Head of caudate nucleus (tissue), 42 donors: ENCODE measurements at places on chromosomes 5 and 9.

DNA sequence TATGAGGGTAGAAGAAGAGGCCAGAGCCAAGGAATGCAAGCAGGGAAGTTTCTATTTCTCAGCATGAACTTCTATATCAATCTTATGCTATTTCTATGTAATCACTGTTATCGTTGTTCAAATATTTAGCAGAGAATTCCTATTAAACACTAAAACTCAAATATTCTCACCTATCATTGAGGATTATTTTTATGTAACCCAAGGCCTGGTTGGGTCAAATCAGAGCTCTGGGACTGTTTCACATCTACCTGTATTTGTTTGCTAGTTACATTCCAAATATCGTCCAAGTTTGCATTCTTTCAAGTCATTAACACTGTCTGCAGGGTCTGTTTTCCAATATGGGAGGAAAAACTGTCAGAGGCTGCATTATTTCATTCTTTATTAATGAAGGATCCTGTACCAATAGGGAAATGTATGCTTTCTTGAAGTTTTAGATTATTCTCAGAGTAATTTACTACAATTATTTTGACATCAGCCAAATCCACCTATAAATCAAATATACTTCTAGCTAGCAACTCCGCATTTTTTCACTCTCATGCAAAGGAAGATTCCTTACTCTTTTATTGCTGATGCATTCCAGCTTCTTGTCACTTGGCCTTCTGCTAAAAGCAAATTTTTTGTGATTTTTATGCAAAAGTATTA, 52.2 kb downstream of the LURAP1L start:
- no peak for DNase-seq

- DNase-seq, result no peak
Measured at GRCh38 chr5:19270153-19270552, 717.8 kb downstream of the CDH18 start.

GRCh38 chr9:134981829-134982228, 64.1 kb upstream of the FCN1 start:
- no peak for DNase-seq

- DNase-seq, result no peak
Measured at GRCh38 chr5:147791181-147791580, 8.7 kb upstream of the JAKMIP2 start.

- no peak for DNase-seq
Measured at GRCh38 chr5:126562823-126563222, 32.2 kb downstream of the ALDH7A1 start.

- no peak for DNase-seq
Measured at GRCh38 chr5:123450114-123450513, 26.9 kb upstream of the CEP120 start.

DNA sequence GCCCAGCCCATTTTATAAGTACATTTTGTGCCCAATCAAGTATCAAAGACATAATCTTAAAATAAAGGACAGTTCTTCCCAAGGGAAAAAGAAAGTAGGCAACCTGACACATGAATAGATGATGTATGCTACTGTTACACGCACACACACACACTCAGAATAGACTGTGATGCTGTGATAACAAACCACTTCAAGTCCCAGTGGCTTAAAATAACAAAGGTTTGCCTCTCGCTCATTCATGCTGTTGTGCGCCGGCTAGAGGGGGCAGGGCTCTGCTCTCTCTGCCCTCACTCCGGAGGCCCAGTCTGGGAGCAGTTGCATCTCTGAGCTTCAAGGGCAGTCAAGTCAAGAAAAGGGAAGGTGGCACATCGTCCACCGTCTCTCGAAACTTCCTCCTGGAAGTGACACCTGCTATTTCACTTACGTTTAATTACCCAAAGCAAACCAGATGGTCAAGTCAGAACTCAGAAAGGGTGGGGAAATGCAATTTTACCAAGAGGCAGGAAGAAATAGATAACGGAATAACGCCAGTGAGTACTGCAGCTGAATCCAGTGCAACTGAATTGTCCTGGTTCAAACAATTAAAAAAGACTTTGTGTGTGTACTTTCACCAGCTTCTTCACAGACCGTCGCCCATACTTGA, 43.3 kb downstream of the ANKRD33B start:
- DNase-seq, result no peak

DNA sequence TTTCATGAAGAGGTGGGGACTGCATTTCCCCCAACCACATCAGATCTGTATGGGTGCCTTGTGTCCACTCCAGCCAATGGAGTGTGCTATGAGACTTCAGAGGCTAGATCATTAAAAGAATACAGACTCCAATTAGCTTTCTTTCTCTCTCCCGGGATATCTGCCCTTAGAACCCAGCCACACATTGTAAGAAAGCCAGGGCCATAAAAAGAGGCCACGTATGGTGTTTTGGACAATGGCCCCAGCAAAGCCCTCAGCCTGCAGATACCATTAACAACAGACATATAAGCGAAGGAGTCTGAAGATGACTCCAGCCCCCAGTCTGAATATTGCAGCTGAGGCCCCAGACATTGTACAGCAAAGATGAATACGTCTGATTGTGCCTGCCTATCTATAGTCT, 21.5 kb downstream of the IL6ST start:
- no peak for DNase-seq

DNA sequence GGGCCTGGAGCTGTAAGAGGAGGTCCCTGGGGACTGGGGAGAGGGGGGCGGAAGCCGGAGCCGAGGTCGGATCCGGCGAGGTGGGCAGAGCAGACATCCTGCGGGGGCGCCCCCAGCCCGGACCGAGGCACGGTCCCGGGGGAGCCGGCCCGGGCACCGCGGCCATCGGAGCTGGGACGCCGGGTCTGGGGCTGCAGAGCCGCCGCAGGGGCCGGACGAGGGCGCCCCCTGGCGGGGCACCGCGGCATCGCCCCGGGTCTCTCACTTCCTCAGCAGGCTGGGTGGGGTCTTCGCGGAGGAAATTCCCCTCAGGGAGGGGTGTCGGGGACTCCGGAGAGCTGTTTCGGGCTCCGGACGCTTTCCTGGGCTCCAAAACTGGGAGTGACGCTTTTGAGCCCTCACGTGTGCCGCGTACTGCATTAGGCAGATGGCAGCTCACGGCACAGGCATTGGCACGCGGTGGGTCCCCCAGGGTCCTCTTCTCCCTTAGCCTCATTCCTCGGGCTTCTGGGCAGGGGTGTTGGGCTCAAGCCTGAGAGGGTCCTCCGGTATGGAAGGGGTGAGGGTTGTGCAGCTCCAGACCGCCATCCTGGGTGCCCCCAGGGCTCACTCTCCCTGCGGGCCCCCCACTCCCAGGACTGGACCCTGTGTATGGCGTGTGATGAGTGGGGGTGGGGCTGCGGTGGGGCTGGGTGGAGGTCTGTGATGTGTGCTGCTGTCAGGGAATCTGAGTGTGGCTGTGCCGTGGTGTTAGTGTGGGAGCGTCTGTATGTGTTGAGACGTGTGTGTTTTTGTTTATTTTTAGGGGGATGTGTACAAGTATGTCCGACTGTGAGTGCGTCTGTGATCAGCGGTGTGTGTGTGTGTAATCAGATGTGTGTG, 29.6 kb downstream of the LHX2 start:
- DNase-seq, result no peak

- no peak for DNase-seq
Measured at GRCh38 chr5:14849516-14850294, 21.9 kb downstream of the ANKH start.

GRCh38 chr9:14326264-14326826, 12.4 kb upstream of the NFIB start:
- no peak for DNase-seq

- no peak for DNase-seq
Measured at GRCh38 chr9:92980085-92980745, 32.9 kb downstream of the FGD3 start.

- no peak for DNase-seq
Measured at GRCh38 chr5:137699336-137700281, 36.3 kb downstream of the KLHL3 start.

- peak; percentile 59 for DNase-seq
Measured at GRCh38 chr9:132169672-132170392, 8.0 kb downstream of the NTNG2 start.

- DNase-seq, result no peak
Measured at GRCh38 chr9:117437283-117437682, 22.4 kb upstream of the ASTN2 start.

DNA sequence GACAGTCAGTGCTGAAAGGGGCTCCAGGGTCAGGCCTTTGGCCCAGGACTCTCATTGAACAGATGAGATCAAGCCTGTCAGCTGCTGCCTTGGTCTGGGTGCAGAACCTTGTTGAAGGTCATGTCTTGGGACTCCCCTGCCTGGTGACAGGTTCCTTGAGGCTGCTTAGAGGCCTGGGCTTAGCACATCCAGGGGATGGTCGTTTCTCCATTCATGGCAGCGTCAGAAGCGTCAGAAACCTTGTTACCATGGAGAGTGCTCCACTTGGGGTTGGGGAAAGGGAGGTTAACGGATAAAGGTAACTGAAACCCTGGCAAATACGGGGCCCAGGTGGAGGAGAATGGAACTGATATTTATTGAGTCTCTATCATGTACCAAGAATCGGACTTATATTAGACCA, 8.8 kb downstream of the ARPC5L start:
- no peak for DNase-seq

- no peak for DNase-seq
Measured at GRCh38 chr5:55853041-55853670, 2.0 kb downstream of the IL31RA start.

DNA sequence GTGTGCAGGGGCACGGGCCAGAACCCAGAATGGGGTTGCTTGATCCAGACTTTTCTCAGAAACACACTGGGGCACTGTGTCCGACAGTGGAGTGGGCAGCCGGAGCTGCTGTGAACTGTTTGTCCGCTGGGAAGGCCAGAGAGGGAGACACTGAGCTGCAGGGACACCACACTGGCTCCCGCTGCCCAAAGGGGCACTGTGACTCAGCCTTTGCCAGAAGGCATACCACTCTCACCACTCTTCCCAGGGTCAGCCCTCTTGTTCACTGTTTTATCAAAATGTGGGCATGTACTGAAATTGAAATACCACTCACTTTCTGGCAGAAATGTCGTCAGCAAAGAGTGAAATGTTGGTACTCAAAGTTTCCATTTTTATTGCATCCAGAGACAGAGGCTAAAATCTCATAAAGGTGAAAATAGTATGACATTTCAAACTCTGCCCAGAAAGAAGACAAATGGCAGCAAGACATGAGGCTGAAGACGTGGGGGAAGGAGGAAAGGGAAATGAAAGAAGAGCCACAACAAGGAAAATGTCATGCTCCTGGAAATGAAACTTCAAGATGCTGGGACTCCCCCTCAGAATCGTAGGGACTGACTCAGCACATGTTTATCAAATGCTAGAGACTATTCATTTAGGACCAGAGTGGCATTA, 4.5 kb upstream of the IL7R start:
- DNase-seq, result no peak

- DNase-seq, result peak; percentile 46
Measured at GRCh38 chr5:11046160-11046559, 285.1 kb upstream of the DAP start.

DNA sequence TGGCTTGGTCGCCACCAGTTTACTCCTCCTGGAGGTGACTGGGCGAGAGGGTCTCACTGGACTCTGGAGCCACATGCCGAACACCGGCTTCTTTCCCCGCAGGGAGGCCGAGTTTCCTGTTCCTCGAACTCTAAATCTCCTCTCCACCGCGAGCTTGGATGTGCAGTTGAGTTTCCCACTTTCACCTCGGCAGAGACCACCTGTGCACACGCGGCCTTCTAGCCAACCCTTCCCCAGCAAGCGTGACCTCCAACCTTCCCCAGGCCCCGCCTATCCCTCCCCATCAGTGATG, 380.1 kb downstream of the IRX2 start:
- no peak for DNase-seq

- DNase-seq, result no peak
Measured at GRCh38 chr5:98840946-98841345, 67.5 kb downstream of the RGMB start.

DNA sequence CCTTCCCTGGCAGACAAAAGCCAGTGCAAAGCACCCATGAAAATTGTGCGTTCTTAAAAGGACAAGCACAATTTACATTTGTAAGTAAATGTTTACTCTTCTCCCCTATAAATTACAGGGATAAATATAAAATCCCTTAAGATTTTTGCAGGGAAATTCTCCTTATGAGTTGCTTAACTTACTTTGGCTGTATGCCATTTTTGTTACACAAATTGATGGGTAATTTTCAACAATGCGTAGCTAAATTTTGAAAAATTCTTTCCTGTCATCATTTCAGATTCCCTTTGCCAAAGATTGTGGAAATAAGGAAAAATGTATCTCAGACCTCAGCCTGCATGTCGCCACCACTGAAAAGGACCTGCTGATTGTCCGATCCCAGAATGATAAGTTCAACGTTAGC, 64.2 kb upstream of the ITGA2 start:
- no peak for DNase-seq

GRCh38 chr9:9102295-9102694, 1302.7 kb upstream of the DMAC1 start:
- DNase-seq, result no peak

GRCh38 chr9:22201256-22201655, 192.2 kb upstream of the CDKN2B start:
- DNase-seq, result no peak

- no peak for DNase-seq
Measured at GRCh38 chr5:177035976-177036375, 13.5 kb downstream of the ZNF346 start.
